ENCODE measurements at places on chromosomes 4 and X.

DNA sequence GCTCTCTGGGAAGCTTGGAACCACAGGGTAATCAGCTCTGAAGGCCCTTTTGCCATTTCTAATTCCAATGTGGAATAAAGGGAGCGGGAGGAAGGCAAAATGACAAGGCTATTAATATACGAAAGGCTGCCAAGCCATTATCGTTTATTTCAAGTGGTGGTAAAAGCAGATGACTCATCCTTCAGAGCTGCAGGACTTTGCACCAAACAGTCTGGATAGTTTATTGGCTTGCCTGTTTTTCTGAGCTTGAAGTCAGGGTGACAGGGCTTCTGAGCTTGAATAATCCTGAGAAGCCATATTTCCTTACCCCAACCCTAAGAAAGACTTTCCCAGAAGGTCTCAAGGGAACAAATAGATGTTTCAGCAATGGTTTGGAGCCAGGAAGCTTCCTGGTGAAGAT lies 7.7 kb upstream of the GABRE start:
- no peak for DNase-seq

DNA sequence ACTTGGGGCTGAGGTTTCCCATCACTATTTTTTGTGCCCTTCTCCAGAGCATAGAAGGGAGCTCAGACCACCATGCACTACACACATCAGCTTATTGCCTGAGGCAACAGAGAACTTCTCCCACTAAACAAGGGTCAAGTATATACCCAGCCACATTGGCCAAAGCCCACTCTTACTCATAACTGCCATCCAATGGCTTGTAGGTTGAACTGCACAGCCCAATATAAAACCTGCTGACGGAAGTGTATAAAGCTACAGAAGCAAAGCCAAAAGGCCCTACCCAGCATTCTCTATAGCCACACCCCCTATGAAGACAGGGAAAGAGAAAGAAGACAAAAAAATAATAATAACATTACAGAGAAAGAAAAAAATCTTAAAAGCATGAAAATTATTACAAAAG lies 139.7 kb downstream of the LRBA start:
- DNase-seq = no peak

DNA sequence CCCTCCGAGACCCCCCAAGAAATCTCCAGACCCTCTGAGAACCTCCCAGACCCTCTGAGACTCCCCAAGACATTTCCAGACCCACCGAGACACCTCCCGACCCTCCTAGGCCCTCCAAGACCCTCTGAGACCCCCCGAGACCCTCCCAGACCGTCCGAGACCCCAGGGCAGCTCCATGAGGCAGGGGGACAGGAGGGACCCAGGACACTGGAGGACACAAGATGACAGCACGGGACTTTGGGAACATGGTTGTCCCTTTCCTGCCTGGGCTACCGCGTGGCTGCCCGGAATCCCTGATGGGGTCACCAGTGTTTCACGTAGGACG lies 10.3 kb downstream of the CTBP1 start:
- no peak for DNase-seq

DNA sequence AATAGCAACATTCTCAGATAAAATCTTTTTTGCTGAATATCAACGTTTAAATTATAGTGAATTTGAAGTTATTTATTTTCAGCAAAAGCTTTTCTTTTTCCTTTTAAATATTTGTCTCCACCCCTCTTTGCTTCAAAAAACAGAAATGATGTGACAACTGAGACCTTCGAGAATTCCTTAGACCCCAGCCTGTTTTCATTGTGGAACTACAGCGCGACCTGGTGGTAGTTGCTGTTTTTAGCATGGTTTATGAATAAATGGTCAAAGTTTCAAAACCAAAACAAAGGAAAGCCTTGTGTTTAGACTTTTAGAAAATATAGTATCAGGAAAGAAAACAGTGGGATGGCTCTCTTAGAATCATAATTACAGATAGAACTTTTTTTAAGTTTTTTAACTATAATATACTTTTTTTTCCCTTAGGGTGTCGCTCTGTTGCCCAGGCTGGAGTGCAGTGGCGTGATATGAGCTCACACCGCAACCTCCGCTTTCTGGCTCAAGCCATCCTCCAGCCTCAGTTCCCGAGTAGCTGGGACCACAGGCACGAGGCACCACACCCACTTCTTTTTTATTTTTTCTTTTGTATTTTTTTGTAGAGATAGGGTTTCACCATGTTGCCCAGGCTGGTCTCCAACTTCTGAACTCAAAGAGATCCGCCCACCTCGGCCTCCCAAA lies 26.8 kb upstream of the TMEM184C start:
- DNase-seq = peak; percentile 4

DNA sequence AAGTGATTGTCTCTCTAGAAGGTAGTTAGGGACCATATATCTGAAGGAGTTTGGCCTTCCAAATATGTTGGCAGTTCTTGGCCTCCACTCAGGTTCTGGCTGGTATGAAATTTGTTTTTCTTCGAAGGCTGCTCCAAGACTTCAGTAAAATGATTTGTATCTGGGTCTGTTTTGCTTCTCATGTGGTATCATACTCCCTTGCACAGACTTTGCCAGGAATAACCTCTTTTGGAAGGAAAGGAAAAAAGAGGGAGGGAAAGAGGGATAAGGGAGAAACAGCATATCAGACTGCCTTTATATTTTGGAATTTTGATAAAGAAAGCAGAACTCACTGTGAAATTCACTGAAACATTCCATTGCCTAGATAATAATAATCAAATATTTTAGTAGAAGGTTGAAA lies 242.1 kb upstream of the HHIP start:
- no peak for DNase-seq

DNA sequence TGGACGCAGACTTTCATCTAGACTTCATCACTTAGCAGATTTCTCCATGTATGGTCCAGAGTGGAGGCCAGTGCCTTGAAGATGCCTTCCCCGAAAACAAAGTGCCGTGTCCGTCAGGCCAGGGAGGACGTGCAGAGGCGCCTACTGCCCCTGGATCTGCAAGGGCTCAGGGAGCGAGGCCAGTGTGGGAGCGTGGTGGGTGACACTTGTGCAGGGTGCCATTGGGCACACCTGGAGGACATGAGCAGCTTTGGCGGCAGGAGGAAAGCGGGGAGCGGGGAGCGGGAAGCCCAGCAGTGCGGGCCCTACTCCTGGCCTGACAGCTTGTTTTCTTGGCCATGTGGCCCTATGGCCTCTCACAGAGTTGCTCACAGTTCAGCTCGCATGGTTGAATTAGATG lies 25.8 kb downstream of the WFS1 start:
- DNase-seq = no peak

GRCh38 chr4:165609653-165610052 lies 230.8 kb downstream of the CPE start:
- no peak for DNase-seq

- no peak for DNase-seq
Measured at GRCh38 chrX:42933187-42933586, 155.2 kb upstream of the PPP1R2C start.
